SJSA1 (cell line): ENCODE measurements at places on chromosomes 12 and 14. TPM values are rescaled to one million over a fixed set of nuclear protein-coding genes. Genes with fewer than 3 reads are reported as not detected.

CD69 gene
- total RNA-seq, result 0.13 and 0.25 TPM in 2 replicates

EML1 gene
- 86.7 and 94.7 TPM in 2 replicates for total RNA-seq

TTC9 gene
- total RNA-seq, result 0.18 and 0.38 TPM in 2 replicates

DLK1 gene
- not detected in 2 replicates for total RNA-seq

HOXC4 gene
- total RNA-seq, result 1.4 and 2.2 TPM in 2 replicates

ADAM21 gene
- 0.26 TPM in 1 of 2 replicates, not detected in the other for total RNA-seq
